ENCODE measurements at places on chromosomes 16 and 17.

- DNase-seq, result no peak
These were observed 251.3 kb downstream of the HS3ST3A1 start for GRCh38 chr17:13350466-13350865.

DNA sequence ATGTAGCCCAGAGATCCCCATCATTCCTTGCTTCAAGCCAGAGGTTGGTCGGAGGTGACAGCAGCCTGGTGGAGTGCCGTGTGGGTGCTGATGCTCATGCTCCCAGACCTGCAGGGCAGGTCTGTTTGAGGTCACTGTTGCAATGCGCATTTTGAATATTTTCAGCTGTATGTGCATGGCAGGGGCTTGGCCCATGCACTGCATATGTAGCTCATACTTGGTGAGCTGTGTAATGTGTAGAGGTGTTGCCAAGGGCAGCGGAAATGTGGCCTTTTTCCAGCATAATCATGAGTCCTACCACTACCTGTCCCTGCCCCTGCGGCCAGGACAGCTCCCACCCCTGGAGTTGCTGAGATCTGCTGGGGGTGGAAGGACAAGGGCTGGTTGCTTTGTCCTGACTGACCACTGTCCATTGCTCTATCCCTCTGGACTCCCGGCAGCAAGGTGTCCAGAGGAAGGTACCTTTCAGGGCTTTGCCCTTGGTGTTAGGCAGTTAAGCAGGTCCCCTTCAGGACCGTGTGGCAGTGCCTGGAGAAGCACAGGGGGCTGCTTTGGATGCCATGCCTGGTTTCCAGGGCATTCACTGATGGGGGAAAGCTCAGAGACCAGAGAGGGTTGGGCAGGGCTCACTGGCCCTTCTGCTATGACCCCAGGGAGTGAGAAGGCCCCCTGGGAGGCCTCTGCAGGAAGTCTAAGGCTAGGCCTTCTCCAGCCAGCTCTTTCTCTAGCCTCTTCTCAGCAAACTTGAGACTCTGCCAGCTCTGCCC, 215.2 kb downstream of the NTN1 start:
- no peak for DNase-seq

DNA sequence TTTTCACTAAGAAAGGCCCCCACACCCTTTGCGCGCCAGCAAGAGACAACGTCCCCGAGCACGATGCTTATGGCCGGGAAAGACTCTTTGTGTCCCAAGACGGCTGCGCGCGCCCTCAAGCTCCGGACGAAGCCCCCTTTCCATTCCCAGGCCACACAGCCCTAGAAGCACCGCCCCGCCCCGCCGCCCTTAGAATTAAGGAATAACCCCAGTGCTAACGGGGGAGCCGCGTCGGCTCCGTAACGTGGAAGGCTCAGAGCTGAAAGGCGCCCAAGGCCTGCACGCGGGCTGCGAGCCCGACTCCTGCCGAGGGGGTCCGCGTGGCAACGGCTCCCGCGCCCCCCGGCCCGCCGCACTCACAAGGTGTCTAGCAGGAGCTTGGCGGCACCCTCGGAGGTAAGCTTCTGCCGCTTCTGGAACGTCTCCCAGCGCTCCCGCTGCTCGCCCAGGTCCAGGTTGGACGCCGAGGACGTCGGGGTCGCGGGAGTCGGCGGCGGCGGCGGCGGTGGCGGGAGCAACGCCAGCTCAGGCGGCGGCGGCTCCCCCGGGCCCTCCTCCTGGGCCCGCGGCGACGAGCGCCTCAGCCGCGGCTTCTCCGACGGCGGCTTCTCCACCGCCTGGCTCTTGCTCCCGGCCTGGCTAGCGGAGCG, 477 bp downstream of the CENPV start:
- DNase-seq, result no peak

GRCh38 chr17:14301279-14302090, 604 bp downstream of the HS3ST3B1 start:
- no peak for DNase-seq

- DNase-seq, result no peak
These were observed 55.0 kb downstream of the TK2 start for GRCh38 chr16:66494916-66495315.

DNA sequence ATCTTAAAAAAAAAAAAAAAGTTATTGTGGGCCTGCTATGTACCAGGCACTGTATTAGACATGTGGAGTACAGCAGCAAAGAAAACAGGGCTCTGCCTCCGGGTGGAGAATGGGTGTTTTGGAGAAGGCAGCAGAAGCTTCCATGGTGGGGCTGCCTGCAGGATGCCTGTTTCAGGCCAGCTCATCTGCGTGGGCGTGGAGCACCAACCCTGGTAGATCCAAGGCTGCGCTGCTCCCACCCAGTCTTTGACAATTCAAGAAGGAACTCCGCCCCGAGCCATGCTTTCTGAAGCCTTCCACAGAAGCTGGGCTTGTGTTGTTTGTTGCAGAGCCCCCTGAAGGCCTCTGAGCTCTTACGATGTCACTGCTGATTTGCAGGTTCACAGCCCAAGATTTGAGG, 23.2 kb upstream of the CACNG1 start:
- DNase-seq, result no peak

Measured in COLO829 (cell line).